ENCODE measurements at places on chromosomes 7 and 10.

GRCh38 chr7:18866359-18867036, 250.9 kb downstream of the TWIST1 start:
- no peak for DNase-seq

DNA sequence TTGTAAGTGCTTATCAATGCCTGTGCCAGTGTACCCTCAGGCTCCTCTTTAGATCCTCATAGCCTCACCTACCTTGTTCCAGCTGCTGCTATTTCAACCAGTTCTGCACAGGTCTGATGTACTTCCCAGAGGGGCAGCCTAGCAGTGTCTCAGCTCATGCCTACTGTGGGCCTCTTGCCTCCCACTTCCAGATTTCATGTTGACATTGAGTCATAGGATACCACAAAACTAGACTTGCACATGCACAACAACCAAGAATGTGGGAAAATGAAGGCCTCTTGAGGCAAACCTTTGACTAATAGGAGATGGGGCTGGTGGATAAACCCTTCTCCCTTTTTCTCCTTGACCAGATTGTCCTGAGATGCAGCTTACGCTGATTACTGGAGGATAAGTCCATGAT, 31.0 kb downstream of the PON3 start:
- no peak for DNase-seq

GRCh38 chr7:98203261-98203963, 7.8 kb upstream of the BHLHA15 start:
- DNase-seq = no peak

DNA sequence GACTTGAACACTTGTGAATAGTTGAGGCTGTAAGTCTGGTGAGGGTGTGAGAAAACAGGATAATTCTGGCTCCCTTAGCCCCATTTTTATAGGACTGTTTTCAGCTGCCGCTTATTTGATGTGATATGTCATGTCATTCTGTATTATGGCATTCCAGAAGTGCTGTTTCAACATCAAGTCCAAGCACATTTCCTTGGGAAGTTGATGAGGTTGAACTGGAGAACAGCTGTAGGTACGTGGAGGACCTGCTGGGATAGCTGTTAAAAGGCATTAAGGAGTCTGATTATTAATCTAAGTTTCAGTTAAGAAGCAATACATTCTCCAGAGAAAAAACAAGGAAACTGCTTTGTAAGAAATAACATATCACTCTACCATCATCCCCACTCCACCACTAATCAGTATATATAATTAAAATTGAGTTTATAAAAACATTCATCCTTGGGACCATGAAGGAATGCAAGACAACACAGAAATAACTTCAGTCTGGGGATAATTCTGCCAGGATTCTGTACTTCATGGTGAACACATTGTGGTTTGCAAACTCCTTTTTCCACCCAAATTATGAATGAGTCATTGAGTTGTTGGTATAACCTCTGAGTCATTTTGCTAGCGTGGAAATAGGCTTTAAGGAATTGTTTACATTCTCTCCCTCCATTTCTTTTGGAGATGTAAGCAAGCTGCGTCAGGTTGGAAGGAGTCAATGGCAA, 39.9 kb upstream of the TMEM229A start:
- no peak for DNase-seq

- no peak for DNase-seq
Observed at GRCh38 chr10:110811791-110812581, 59.7 kb upstream of the PDCD4 start.

DNA sequence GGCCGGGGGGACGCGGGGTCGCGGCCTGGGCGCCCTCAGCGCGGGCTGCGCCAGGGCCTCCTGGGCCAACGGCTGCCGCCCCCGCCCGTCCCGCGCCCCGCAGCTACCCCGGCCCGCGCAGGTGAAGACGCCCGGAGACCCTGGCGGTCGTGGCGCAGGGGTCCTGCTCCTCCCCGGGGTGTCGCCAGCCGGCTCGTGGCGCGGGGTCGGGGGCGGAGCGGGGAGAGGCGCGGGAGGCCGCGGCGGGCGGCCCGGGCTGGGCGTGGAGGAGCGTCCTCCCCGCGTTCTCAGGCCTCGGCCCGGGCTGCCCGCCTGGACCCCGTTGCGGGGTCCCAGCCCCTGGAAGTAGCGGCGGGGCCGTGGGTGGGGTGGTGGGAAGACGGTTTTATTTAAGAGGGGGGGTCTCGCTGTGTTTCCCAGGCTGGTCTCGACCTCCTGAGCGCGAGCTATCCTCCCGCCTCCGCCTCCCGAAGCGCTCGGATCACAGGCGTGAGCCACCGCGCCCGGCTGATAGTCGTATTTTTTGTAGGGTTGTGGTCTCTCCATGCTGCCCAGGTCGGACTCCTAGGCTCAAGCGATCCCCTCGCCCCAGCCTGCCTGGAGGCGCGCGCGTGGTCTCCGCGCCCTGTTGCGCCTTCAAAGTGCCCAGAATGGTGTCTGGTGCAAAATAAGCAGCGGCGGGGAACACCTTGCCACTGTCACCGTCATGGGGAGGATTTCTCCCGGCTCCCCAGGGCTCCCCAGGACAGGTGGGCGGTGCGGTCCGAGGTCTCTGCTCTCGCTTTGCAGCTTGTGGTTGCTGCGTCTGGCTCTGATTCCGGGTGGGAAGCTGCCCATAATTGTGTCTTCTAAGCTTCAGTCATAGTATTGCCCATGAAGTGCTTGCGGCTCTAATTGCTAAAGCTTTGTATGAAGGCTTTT, 15.3 kb upstream of the SUN1 start:
- DNase-seq = no peak

- no peak for DNase-seq
Observed at GRCh38 chr10:129888784-129889616, 75.1 kb downstream of the EBF3 start.

DNA sequence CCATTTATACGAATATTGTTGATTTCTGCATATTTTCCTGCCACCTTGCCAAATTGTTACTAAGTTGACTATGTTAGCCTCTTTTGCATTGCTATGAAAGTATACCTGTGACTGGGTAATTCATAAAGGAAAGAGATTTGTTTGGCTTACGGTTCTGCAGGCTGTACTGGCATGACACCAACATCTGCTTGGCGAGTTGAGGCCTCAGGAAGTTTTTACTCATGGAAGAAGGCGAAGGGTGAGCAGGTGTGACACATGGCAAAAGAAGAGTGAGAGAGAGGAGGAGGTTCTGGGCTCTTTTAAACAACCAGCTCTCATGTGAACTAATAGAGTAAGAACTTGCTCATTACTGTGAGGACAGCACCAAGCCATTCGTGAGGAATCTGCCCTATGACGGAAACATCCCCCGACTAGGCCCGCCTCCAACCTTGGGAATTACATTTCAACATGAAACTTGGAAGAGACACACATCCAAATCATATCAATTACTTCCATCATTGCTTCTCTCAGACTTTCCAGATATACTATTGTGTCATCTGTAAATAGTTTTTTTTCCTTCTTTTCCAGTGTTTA, 8.4 kb downstream of the RALA start:
- DNase-seq = no peak

GRCh38 chr7:111235709-111236108, 144.8 kb downstream of the LRRN3 start:
- DNase-seq = no peak

GRCh38 chr10:79488336-79488735, 24.0 kb upstream of the EIF5AL1 start:
- no peak for DNase-seq

- no peak for DNase-seq
Observed at GRCh38 chr7:100867776-100868485, 744 bp downstream of the TRIP6 start.

DNA sequence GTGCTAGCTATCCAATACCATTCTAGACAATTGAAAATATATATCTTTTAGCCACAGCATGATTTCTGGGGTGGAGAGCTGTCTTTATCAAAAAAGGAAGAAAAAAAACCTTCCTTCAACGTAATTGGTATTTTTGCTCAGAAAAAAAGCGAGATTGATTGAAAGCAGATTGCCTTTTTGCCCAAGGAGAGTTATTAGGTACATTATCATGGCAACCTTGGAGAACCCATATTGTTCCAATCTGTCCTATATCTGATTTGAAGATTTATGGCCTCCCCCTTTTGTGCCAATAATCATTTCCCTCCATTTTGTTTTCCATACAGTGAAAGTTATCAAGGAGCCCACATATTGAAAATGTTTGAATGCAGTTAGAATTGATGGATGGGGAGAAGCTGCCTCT, 544.5 kb downstream of the KCNMA1 start:
- DNase-seq = no peak

DNA sequence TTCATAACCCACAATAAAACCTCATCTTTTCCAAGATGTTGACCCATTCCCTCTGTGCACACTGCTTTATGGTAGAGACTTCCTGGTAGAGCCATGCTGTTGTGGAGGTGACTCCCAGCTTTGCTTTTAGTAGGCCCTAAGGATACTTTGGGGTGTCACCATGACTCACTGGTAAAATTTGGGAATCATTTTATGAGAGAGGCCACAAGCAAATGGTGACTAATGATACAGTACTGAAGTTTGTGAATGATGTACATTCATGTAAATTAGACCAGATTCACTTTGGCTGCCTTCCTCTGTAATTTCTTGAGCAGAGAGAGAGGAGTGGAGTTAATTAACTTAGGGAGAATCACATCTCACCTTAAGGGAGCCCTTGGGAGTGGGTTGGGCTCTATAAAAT, 686.5 kb downstream of the LRMDA start:
- no peak for DNase-seq

- DNase-seq = no peak
Observed at GRCh38 chr7:40972426-40972825, 730.5 kb downstream of the INHBA start.

GRCh38 chr7:13017333-13017857, 330.0 kb downstream of the ARL4A start:
- no peak for DNase-seq

DNA sequence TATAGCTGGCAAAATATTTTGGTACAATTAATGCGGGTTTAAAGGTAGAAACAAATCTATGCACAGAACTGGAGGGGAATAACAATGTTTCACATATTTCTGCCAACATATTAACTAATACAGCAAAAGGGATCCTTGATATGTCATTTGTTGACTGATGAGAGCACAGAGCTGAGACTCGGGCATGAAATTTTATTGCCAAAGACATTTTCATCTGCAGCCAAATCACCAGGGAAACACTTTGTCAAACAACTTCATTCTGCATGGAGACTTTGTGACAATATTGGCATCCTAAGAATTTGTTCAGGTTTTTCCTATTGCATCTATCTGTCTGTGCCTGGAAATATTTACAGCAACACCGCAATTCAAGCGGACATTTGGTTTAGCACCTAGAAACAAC, 117.8 kb upstream of the C1QL3 start:
- no peak for DNase-seq

DNA sequence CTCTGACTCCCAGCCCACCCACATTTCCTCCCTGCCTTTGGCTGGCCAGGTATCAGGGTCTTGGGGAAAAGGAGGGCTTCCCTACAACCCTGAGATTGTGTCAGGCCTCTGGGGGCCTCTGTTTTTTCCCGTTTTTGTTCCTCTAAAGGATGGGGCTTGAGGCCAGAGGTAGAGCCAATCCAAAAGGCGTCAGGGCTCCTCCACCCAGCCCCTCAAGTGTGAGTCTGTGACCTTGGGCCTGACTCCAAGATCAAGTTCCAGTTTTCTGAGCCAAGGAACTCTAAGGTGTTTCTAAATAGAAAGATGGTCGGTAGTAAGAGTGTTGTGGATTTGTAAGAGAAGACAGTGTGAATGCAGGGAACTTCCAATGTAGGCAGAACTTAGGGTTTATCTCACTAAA, 6.6 kb downstream of the EEPD1 start:
- DNase-seq = no peak

- no peak for DNase-seq
Observed at GRCh38 chr7:2282185-2282751, 32.0 kb downstream of the SNX8 start.

DNA sequence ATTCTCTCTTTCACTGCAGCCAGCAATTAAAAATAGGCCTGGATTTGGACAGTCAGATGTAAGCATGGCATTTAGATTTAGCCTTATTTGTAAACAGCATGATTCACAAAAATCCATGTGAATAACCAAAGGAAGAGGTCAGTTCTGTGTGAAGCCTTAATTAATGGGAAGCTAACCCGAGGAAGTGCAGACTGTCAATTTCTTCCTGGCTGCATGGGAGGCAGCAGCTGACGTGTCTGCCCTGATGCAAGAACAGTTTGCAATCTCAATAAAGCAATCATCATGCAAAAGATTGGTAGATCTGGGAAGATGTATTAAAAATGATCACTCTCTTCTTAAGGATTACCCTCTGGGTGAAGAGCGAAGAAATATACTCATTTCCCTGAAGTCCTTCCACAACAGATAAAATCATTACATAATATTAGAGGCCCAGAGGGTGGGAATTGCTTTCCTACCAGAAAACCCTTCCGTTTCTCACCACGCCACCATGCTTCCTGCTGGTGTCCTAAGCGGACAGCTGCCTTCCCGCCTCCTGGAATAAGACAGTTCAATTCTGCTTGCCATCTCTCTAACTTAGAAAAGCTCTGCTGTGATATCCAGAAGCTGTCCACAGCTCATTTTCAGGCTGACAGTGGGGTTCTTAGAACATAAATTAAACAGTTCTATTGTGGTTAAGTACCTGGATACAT, 526.7 kb upstream of the NRP1 start:
- DNase-seq = no peak

GRCh38 chr10:116240157-116240950, 32.7 kb downstream of the GFRA1 start:
- DNase-seq = no peak

GRCh38 chr10:3654980-3655379, 130.0 kb downstream of the KLF6 start:
- DNase-seq = no peak

DNA sequence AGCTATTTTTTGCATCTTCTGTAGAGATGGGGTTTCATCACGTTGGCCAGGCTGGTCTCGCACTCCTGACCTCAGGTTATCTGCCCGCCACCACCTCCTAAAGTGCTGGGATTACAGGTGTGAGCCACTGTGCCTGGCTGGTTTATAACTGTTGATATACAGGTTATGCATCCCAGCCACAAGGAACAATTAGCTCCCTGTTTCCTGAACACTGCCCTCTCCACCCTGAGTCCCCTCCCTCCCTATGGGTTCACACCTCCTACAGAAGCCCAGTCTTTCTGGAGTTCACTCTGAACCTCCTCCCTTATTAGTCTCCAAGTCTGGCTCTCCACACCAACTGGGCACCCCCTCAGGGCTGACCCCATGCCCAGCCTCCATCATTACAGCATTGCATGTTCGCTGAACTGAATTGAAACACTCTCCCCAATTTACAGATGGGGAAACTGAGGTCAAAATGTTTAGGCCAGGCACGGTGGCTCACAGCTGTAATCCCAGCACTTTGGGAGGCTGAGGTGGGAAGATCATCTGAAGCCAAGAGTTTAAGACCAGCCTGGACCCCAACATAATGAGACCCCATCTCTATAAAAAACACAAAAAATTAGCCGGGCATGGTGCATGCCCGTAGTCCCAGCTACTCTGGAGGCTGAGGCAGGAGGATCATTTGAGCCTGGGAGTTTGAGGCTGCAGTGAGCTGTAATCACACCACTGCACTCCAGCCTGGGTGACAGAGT, 1.7 kb upstream of the CLIP2 start:
- no peak for DNase-seq

Measured in stimulated activated CD8-positive, alpha-beta memory T cell treated with anti-CD3 and anti-CD28 coated beads, Interleukin-7, amount 100 ng/mL, for 1 hour (primary cell).